ENCODE measurements at places on chromosomes 13 and 19.

GRCh38 chr19:52935434-52935833 is 12.2 kb upstream of the ZNF888 start:
- no peak for DNase-seq

- no peak for DNase-seq
Measured at GRCh38 chr19:1073063-1073955, 6.3 kb downstream of the ARHGAP45 start.

DNA sequence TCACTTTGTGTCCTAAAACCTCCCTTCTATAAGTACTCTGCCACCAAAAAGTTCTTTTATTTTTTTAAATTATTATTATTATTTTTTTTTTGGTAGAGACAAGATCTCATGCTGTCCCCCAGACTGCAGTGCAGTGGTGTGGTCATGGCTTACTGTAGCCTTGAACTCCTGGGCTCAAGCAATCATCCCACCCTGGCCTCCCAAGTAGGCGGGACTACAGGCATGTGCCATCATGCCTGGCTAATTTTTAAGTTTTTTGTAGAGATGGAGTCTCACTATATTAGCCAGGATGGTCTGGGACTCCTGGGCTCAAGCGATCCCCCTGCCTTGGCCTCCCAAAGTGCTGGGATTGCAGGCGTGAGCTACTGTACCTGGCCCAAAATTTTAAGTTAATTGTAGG is 29.1 kb upstream of the GPI start:
- no peak for DNase-seq

DNA sequence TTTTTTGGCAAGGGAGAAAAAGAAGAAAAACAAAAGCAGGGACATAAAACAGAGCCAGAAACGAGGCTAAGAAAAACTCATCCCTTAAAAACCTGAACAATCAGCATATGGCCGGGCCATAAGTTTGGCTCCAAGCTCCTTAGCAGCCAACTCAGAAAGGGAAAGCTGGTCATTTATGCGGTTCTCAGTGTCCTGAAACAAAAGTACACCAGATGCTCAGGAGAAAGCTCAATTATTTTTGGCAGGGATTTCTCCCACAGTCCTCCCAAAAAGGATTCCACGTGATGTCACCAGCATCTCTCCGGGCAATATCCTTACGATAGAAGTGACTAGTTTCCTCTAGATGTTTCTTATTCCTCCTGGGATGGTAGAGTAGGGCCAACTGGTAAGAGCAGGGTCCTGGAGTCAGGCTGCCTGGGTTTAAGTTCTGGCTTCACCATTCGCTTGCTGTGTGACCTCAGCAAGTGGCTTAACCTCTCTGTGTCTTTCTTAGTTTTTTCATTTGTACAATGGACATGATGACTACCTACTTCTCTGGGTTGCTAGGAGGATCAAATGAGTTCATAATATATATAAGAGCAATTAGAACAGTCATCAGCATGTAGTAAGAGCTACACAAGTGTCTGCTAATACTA is 34.0 kb downstream of the PIN1 start:
- no peak for DNase-seq

GRCh38 chr19:3440082-3440481 is 40.2 kb downstream of the SMIM24 start:
- DNase-seq = peak; percentile 83

- DNase-seq = no peak
Measured at GRCh38 chr13:46170687-46171086, 11.3 kb downstream of the LCP1 start.

DNA sequence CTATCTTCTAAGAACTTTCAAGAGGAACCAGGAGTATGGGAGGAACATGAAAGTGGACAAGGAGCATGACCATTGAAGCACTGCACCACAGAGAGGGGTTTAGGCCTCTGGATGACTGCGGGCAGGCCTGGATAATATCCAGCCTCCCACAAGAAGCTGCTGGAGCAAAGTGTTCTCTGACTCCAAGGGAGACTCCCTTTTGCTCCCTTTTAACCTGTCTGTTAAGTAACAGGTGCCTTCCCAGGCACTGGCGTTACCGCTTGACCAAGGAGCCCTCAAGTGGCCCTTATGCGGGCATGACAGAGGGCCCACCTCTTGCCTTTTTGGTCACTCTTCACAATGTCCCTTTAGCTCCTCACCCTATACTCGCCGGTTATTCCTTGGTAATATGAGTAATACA is 666.2 kb downstream of the SLITRK6 start:
- no peak for DNase-seq

- no peak for DNase-seq
Measured at GRCh38 chr19:47151627-47152026, 21.0 kb downstream of the SAE1 start.

GRCh38 chr19:43504426-43505185 is at the start of gene PHLDB3:
Gene PHLDB3, minus strand, starts transcription at chr19:43504746. Its CDS starts 628 bp downstream, at chr19:43504118.
- no peak for DNase-seq

- no peak for DNase-seq
Measured at GRCh38 chr13:20118268-20119140, 42.3 kb downstream of the GJA3 start.

DNA sequence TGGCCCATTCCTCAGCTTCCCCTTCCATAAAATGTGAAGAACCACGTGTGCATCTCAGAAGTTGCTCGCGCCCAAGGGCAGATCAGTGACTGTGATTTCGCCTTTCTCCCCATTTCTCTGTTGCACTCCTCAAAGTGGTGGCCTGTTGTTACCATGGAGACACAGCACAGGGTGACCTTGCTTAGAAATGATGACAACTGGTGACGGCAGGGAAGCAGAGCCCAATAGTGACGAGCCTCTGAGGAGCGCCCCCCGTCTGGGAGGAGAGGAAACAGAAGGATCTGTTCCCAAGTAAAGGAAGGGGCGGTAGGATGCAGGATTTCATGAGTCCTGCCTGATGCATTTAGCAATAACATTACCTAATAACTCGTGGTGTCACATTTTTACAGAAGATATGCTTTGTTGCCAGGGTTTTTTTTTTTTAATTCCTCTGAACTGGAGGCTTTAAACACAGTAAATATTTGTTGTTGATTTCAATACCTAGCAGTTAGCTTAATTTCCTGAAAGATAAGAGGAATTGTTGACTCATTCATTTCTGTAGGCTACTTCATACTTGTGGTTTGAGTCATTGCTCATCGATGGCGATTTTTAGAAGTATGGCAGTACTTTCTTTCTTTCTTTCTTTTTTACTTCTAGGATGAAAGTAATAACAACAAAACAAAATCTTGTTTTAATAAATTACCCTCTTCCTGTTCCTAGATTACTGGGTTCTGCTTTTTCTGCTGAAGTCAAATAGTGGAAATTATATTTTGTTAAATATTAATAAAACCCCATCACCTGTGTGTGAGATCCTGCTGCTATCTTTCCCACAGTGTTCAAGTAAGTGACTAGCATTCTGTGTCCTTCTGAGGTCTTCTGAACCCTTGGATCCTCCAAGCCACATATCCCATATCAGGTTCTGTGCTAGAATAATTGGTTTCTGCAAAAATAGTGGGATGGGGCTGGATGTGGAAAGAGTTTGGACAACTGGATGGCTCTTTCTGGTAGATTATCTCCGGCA is 36.0 kb downstream of the MBNL2 start:
- no peak for DNase-seq

GRCh38 chr13:99303863-99304521 is 3.2 kb downstream of the GPR183 start:
- no peak for DNase-seq

DNA sequence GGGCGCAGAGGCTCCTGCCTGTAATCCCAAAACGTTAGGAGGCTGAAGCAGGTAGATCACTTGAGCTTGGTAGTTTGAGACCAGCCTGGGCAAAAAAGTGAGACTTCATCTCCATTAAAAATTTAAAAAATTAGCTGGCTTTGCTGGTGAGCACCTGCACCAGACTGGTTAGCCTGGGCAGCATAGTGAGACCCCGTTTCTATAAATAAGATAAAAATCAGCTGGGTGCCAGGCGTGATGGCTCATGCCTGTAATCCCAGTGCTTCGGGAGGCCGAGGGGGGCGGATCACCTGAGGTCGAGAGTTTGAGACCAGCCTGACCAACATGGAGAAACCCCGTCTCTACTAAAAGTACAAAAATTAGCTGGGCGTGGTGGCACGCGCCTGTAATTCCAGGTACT is 32.4 kb downstream of the DPRX start:
- no peak for DNase-seq

DNA sequence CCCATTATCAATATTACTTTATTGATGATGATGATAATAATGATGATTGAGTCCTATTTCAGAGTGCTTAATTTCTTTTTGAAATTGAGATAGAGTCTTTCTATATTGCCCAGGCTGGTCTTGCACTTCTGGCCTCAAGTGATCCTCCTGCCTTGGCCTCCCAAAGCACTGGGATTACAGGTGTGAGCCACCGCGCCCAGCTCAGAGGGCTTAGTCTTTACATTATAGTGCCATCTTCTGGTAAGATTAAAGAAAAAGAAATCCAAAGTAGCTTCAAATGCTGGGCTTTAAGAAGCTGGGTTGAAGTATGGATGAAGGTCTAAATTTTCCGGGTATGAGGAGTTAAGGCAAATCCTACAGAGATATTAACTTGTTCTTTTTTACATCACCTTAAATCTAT is 3.4 kb upstream of the ZNF333 start:
- DNase-seq = no peak

DNA sequence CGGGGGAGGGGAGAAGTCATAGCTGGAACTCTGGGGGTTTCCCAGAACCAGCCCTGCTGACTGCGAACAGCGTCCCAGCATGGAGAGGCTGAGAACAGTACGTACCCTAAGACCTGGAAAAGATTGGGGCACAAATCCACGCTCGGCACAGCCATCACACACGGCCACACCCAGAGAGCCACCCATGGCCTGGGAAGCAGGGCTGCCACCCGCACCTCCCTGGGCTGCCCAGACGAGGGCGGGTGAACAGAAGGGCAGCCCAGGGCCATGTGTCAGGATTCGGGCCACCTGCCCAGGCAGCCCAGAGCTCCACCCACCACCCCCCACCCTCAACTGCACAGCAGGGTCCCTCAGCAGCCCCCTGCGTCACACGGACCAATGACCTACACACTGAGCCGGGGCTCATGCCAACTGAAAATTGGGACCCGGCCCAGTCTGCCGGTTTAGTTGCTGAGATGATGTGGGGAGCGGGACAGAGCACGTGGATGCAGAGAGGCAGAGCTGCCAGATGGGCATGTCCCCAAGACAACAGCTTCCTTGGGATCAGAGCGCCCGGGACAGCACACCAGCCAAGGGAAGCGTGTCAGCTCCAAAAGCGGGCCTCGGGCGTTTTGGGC is 8.5 kb downstream of the UBXN6 start:
- DNase-seq = peak; percentile 73

DNA sequence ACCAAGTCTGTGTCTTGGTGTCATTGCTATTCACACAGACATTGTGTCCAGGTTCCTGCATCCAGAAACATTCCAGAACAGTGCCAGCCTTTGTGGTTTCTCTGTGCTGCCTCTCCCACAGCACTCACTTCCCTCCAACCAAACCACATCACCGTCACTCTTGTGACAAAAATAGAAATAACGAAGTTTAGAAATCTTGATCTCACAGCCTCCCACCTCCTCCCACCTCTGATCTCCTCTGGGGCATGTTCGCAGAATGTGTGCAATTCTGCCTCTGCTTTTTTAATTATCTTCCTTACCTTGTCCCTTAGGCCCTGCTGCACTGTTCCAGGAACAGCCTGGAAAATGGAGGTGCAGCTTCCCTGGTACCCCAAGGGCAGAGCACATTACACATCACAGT is 8.7 kb upstream of the SERPINE3 start:
- no peak for DNase-seq

DNA sequence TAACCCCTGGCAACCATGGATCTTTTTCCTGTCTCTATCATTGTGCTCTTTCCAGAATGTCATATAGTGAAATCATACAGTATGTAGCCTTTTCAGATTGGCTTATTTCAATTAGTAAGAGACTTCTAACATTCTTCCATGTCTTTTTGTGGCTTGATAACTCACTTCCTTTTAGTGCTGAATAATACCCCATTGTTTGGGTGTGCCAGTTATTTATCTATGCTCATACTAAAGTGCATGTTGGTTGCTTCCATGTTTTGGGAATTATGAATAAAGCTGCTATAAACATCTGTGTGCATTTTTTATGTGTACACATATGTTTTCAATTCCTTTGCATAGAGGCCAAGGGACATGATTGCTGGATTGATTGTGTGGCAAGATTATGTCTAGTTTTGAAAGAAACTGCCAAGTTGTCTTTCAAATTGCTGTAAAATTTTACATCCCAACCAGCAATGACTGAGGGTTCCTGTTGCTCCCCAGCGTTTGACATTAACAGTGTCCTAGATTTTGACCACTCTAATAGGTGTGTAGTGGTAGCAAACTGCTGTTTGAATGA is 358.9 kb downstream of the ITGBL1 start:
- DNase-seq = no peak

DNA sequence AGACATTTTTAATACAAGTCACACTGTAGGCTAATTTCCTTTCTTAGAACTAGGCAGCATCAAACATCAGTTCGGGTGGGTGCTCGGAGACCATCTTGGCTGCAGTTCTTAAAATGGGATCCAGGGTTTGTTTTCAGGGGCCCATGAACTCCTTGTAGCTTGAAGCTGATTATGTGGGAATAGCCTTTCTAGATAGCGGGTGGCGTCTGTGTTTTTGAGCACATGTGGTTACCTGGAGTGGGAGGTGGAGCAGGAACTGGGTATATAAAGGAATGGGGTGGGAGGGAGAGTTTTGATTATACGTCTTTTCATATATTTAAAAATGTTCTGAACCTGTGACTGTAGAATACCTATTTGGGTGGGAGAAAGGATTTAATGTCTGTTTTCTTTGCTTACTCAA is 12.9 kb downstream of the CLPTM1 start:
- no peak for DNase-seq

- DNase-seq = peak; percentile 87
Measured at GRCh38 chr19:40433391-40434216, 7.8 kb upstream of the SERTAD1 start.

DNA sequence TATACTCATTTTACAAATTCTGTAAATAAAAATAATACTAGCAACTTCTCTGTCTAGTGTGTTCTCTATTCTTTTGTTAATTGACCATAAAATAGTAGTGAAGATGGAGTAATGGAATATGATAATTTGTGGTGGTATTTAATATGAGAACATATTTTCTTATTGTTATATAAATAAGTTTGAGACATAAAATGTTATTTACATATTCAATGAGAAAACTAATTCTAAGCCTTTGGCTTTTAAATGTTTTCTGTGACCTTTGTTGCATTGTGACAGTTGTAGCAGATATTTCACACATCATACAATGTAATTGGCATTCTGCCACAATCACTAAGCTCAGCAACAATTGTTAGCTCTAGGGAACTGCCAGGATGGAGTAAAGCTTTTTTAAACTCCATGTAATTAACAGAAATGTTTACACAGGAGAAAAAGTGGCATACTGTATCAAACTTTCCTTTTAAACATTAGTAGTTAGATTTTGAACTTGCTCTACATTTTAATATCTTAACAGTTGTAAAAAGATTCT is 562.1 kb upstream of the PCDH9 start:
- DNase-seq = peak; percentile 13

- peak; percentile 51 for DNase-seq
Measured at GRCh38 chr19:10431943-10432735, 11.8 kb downstream of the PDE4A start.
